Esophagus squamous epithelium (tissue), 5 donors: ENCODE measurements at places on chromosomes 7 and 10.

DNA sequence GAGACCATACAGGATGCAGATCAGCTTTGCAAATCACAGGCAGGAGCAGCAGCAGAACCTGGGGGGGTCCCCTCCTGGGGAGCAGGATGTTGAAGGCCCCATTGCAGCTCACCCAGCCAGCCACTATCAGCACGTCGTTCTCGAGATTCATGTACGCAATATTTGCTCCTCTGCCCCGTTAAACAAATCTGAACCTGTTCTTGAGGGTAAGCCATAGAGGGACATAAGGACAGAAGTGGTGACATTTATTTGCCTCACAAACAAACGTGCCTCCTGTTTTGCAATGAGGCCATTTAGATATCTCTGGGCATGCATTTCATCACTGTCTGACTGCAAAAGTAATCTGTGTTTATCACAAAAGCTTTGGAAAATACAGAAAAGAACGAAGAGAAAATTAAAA lies 87.3 kb upstream of the BAIAP2L1 start:
- DNase-seq, result no peak

DNA sequence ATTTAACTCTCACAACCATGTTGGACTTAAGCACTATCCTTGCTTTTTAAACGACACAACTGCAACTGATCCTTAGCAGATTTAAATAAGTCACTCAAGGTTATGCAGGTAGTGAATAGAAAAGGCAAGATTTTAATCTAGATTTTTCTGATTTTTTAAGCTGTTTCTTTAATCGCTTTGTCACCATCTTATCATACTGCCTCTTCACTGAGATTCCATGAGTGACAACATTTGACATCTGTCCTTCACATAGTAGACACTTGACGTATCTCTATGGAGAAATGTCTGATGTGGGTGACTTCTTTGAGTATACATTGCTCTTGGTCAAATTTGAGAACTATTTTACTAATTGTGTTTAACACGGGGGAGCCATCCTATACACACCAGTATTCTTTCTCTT lies 839.7 kb downstream of the GATA3 start:
- no peak for DNase-seq

DNA sequence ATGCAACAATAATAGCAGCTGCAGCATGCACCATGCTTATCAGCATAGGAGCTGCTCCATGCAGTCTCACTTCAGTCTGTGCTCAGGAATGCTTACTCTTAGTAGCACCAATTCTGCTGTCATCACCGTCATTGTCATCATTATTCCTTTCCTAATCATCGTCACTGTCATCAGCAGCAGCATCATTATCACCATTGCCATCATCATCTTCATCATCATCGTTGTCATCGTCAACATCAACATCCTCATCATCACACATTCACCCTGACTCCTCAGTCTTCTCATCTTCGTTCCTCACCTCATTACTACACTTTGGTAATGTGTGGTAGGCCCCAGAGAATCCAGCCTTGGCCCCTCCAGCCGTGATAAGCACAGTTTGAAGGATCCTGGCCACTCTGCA lies 545.0 kb downstream of the TNS3 start:
- DNase-seq, result no peak

- no peak for DNase-seq
Measured at GRCh38 chr10:14047431-14047830, 283.3 kb downstream of the FRMD4A start.

DNA sequence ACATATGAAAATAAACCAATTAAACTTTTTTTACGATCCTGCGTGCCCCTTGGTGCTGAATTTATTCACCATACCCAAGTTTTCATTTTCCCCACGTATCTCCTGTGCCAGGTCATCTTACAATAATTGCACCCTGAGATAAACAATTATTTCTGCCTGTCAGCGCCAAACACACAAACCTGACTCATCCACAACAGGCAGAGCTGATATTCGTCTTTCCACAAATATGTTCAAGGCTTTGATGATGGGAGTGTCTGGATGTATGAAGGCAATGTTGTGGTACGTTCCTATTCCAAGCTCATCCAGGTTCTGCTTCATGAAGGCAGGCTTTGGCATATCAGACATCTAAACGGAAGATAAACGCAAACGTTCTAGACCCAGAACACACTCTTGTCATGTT lies 45.8 kb upstream of the RHEB start:
- DNase-seq, result no peak

- DNase-seq, result no peak
Measured at GRCh38 chr10:88361494-88361893, 221.6 kb downstream of the RNLS start.

DNA sequence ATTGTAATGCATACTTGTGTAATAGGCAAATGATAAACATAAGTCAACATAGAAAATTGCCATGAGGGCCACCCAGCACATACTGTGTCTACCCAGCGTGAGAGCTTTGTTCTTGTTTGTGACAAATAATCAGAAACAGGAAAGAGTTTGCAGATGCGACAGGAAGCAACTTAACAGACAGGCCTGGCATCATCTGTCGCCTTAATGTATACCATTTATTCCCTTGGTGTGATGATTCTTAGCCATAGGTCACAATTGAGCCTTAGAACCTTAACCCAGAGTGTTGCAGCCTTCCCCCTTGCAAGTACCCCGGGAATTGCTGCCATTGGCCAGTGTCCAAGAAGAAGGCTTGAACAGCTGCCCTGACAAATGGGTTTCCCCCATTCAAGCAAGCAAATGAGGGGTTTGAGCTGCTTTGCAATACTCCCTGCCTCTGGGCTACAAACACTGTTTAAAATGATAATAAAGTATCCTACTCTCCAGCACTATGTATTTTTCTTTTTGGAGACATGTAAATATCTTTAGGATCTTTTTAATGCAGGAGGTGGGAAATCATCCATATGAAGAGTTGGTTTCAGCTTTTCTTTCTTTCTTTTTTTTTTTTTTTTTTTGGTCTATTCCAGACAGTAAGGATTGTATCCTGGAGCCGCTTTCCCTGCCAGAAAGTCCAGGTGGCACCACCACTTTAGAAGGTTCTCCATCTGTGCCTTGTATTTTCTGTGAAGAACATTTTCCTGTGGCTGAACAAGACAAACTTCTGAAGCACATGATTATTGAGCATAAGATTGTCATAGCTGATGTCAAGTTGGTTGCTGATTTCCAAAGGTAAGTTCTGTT lies 80.0 kb downstream of the ZNF277 start:
- DNase-seq, result no peak

DNA sequence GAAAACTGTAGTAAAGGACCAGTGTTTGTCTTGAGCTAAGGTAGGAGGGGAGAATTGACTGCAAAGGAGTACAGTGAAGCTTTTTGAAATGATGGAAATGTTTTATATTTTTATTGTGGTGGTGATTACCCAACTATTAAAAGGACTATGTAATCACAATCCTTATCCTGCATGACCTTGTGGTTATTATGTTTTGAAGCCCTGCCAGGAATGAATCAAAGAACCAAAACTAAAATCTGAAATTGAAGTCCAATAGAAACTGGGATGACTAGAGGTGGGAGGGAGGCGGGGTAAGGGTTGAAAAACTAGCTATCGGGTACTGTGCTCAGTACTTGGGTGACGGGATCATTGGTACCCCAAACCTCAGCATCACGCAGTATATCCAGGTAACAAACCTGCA lies 8.2 kb downstream of the CCDC7 start:
- DNase-seq, result no peak

DNA sequence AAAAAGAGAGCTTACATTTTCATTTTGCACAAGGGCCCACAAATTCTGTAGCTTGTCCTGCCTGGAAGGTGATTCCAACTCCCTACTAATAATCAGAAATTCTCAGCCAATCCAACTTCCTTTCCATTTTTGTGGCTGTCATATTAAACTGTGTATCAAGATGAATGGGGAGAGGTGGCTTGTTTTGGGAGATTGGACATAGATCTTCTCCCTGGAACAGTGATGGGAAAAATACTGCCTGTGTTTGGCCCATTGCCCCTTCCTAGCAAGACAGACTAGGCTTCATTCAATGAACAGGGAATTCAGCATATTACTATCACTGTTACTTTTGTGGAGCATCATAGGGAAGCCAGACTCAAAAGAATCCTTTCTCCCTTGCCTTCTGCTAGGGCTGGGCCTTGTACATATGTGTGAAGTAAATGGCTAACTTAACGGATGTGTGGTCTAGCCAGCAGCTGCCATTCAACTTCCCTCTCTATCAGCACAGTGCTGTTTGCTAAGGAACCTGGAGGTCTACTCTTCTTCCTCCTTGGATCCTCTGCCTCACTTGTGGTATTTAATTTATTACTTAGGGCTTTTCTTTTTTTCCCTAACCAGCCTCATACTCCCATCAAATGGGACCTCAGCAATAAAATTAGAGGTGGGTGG lies 326.0 kb downstream of the BICC1 start:
- DNase-seq, result no peak

GRCh38 chr7:140225562-140226249 lies 48.9 kb upstream of the KDM7A start:
- DNase-seq, result no peak

DNA sequence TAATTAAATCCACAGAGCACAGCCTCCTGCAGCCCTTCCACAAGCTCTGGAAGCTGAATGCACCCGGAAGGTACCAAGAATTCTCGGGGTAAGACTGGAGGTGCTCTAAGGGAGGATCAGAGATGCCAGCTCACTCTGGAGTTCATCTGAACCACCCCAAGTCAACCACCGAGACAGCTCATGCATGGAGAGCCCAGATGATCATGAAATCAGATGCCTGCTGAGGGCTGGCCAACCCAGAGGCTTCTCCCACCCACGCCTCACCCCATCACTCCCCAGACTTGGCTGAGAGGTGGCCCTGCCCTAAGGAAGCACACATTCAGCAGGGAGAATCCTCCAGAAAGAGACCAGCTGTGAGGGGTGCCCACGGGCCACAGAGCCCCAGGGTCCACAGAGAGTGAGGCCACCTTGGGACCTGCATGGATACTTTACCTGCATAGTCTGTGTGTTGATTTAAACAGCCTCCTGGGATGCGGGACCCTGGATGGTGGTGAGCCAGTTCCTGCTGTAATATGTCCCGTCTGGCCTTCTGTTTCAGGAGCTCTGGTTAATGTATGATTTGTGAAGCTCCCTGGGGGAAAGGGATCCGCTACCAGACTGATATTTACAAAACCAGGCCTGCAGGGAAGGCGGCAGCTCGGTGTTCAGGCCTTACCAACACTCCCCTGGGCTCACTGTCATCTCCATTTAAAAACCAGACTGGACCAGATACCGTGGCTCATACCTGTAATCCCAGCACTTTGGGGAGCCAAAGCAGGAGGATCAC lies 64.9 kb downstream of the INSIG1 start:
- no peak for DNase-seq

GRCh38 chr10:71555087-71555723 lies 158.5 kb downstream of the CDH23 start:
- DNase-seq, result no peak

GRCh38 chr7:33933611-33934281 lies 28.4 kb downstream of the BMPER start:
- no peak for DNase-seq

DNA sequence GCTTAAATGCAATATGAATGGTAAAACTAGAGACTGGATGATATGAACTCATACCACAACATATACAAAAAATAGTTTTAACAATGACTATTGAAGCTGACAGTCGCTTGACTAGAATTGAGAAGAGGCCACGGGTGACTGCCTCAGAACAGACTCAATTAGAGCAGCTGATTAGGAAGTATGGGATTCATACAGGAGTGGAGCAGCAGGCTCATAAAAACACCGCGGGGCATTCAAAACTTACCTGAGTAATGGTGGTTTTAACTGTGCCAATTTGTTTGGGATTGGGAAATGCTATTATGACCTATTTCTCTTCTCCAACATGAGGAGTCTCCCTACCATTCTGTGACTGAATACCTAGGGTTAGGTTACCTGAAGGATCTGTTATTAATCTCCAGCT lies 2.1 kb downstream of the CADPS2 start:
- DNase-seq, result no peak

DNA sequence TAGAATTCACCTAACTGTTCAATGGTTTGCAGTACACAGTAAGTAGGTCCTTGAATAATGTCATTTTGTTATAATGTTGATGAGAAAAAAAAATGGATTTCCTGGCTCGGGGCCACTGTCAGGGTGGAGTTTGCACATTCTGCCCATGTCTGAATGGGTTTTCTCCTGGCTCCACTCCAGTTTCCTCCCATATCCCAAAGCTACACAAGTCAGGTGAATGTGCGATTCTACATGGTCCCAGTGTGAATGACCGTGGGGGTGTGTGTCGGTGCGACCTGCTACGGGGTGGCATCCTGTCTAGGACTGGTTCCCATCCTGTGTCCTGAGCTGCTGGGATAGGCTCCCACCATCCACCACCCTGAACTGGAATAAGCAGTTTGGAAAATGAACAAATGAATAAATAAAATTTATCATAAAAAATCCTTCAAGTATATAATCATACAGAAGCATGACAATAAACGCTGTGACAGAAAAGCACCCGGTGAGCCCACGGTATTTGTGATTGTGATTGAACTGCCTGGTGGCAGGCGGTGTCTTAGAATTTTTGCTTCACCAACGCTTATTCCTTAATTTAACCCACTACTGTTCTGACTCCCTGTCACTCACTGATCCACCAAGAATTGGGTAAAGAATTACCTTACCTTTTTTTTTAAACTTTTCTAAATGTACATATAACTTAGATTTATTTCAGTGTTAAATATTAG lies 114.1 kb downstream of the ICA1 start:
- DNase-seq, result no peak

- no peak for DNase-seq
Measured at GRCh38 chr10:63286754-63287264, 153.7 kb downstream of the NRBF2 start.

- DNase-seq, result no peak
Measured at GRCh38 chr7:42877862-42878261, 34.0 kb downstream of the C7orf25 start.

GRCh38 chr7:68564306-68565135 lies 1033.8 kb upstream of the AUTS2 start:
- DNase-seq, result no peak

- no peak for DNase-seq
Measured at GRCh38 chr10:69345402-69345801, 67.1 kb downstream of the HK1 start.

- no peak for DNase-seq
Measured at GRCh38 chr10:79418886-79419595, 26.4 kb downstream of the ZCCHC24 start.

DNA sequence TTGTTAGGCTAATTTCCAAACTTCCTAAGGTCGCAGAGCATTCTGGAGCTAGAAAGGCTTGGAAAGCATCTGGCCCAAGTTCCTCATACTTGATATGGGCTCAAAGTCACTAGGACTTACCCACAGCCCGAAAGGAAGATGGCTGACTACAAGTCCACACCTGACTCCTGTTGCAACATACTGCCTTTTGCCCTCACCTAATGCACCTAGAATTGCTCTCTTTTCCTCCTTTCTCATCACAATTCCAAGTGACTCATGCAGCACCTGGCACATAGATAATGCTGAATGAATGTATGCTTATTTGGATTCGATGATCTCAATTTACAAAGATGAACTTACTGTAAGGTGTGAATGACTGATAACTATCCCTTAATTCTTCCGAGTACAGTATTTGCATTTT lies 131.5 kb downstream of the SORBS1 start:
- no peak for DNase-seq
